ENCODE measurements at places on chromosomes 7 and 10.

- no peak for DNase-seq
Observed at GRCh38 chr7:100118388-100119071, 628 bp downstream of the TAF6 start.

- no peak for DNase-seq
Observed at GRCh38 chr10:99403674-99404073, 26.8 kb downstream of the GOT1 start.

DNA sequence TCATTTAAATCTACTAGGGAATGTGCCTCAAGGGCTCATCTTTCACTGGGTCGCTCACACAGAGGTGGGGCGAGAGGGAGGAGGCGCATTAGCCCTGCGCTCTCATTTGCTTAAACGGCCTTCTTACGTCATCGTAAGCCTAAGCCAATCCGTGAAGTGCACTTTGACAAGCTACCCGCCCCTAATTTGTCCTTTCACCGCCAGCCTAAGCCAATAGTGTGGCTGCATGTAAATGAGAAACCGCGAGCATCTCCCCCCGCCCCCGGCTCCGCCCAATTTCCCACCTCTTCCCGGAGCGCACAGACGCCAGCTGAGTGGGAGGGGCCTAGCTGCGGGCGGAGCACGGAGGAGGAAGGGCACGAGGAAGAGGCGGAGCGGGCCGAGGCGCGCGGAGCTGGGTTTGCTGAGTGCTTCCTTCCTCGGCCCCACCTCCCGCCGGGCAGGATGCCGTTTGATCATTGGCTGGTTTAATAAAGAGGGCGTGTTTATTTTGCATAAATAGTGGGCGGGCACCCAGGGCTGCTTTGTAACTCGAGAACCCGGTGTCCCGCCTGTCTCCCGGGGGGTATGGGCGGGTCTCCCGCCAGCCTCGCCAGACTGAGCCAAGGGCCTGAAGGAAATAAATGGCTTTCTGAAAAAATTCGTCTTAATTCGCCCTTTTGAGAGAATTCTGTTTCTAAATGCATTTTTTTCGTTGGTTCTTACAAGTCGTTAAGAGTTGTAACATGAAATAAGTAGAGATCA is 289.6 kb upstream of the NFE2L3 start:
- peak; percentile 100 for DNase-seq

GRCh38 chr10:127027786-127028185 is 122.6 kb downstream of the DOCK1 start:
- DNase-seq: no peak

GRCh38 chr7:24713850-24714675 is 43.2 kb downstream of the GSDME start:
- DNase-seq: no peak

DNA sequence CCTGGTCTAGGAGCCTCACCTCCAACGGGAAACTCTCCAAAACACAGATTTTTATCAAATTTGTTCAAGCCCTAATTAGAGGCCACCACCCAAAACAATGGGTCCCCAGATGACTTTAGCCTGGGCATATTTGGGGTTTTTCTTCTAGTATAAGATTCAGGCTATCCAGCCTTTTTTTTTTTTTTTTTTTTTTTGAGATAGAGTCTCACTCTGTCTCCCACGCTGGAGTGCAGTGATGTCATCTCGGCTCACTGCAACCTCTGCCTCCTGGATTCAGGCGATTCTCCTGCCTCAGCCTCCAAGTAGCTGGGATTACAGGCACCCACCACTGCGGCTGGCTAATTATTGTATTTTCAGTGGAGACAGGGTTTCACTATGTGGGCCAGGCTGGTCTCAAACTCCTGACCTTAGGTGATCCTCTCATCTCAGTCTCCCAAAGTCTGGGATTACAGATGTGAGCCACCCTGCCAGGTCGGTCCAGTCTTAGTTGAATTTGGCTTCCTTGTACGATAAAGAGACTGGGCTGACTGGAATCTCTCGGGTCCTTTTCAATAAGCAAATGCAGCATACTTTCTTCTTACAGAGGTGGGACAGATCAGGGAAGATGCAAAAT is 91.4 kb upstream of the KLF6 start:
- no peak for DNase-seq

DNA sequence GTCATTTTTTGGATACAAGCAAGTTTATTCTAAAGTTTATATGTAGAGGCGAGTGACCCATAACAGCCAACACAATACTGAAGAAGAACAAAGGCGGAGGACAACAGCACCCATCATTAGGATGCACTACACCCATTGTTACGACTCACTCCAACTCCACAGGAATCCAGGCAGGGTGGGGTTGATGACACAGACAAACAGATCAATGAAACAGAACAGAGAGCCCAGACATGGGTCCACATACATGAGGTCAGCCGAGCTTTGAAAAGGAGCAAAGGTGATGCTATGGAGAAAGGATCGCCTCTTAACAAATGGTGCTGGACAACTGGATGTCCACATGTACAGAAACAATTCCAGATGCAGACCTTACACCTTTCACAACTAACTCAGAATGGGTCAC is 426.4 kb downstream of the PTPRN2 start:
- no peak for DNase-seq

- DNase-seq: no peak
Observed at GRCh38 chr7:21763818-21764217, 181.9 kb downstream of the CDCA7L start.

GRCh38 chr7:150835702-150836280 is 16.5 kb upstream of the AOC1 start:
- no peak for DNase-seq

DNA sequence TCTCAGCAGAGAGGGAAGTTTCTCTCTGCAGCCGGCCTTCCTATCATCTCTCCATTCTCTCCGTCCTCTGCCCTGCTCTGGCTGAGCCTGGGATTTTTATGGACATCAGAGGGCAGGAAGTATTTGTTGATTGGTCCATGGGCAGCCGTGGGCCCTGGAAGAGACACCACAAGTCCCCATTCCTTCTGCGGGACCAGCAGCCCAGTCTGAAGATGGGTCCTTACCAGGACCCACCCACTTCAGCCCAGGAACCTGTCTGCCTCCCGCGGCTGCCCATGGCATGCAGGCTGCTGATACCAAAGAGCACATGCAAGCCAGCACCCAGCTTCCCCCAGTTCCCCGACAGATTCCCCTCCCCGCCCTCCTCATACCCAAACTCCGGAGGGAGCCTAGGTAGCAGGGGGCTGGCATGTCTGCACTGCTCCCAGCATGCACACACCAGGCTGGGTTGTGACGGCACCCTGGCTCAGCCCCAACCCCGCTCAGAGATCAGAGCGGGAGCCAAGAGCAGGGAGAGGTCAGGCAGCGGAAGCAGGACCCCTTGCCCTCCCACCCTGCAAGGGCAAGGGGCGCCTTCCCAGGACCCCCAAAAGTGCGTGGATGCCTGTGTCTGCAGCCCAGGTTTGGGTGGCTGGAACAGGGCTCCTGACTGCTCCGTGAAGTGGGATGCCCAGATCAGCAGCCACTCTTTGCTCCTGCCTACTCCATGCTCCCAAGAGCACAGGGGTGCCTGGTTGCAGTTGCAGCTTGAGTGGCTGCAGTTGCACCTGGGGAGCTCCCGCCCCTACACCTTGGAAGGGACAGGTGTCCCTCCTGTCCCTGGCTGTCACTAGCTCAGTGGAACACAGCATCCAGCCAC is 538.6 kb upstream of the POT1 start:
- DNase-seq: no peak

Data from WTC11 (cell line).